NCI-H510A treated with DMSO at 0.1 percent for 48 hours (cell line): ENCODE measurements at places on chromosomes 12 and 14.

GRCh38 chr12:64187794-64188193 is 34.3 kb downstream of the KICS2 start:
- DNase-seq, result no peak

DNA sequence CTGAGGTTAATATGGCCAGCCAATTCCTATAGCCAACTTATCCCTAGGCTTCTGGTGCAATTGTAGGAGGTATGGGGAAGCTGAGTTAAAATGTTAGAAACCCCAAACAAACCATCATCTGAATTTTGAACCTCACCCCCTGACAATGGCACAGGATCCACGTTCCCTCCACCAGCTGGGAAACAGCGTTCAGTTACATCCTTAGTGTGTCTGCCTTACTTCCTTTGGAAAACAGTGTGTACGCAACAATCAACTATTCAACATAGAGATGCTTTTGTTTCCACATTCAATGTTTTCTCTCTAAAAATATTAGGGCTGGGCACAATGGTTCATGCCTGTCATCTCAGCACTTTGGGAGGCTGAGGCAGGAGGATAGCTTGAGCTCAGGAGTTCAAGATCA is 203.4 kb downstream of the TTC7B start:
- DNase-seq, result no peak

DNA sequence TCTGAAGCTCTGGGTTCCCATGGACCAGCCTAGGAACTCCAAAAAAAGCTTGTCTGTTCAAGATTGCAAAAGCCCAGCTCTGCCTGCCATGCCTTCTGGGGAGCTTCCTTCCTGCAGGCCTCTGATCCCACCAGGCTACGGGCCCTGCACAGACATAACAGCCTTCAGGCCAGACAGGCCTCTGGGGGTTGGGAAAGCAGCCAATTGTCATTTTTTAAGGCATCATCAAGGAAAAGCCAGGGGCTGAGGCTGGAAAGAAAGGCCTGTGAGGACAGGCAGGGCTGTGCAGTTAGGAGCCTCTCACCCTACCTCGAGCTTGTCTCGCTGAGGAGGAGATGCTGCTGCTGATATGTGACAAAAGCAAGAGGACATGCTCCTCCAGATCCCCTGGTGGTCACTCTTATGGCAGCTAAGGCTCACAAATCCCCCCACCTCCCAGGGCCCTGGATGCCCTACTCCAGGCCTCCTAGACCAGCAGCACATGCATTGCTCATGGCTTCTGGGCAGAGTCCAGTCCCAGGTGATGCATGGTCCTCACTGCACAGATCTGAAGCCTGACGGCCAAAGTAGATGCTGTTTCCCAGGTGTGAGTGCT is 2.9 kb downstream of the TMEM229B start:
- DNase-seq, result no peak

DNA sequence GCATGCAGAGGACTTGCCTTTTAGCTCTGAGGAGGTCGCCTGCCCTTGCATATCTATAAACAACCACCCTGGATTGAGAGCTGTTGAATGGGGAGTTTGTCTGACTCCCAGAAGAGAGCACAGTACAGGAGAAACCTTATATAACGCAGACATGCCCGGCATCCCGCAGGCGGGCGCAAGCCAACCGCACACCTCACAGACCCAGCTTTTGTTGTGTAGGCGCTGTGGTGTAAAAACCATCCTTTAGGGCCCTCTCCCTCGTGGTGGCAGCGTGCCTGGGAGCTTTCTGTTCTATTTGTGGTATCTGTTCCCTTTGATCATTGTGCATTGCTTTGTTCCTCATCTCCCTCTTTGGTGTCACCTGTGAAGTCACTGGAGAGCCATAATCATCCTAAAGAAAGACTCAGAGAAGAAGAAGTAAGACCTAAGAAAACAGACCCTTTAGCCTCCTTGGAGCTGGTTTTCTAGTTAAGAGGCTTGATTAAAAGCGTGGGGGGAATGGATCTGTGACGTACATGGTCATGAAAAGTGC is 77.7 kb downstream of the ETV6 start:
- peak; percentile 31 for DNase-seq

DNA sequence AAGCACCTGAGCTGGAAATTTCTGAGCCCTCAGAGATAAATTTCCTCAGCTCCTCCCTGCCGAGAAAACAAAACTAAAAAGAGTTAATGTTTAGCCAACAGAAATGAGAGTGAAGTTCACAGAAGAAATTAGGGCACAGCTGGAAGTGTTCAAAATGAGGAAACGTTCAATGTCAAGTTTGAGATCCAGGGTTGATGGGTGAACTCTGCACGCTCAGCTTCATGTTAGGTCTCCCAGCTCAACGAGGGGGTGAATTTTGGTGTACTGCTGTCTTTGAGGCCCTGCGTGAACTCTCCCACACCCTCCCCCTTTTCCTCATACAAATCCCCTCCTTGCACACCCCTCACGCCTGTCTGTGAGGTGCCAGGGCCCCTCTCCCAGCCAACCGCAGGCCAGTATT is 13.3 kb upstream of the OAS3 start:
- no peak for DNase-seq

DNA sequence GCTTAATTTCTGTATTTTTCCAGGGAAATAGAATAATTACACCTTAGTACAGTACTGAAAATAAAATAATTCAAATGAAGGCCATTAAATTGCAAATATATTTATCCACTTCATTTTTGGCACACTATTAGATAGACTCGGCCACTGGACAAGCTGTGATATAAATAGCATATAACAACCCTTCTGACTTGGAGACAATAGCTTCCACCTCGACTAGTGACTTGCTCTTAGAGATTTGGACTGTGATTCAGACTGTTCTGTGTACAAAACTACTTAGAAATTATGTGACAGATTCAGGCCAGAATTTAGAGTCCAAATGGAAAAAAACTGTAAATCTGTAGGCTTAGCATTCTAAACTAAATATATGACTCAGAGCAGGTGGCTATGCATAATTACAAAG is 949.9 kb downstream of the LRFN5 start:
- no peak for DNase-seq

GRCh38 chr12:66602483-66603143 is 76.3 kb downstream of the GRIP1 start:
- no peak for DNase-seq

DNA sequence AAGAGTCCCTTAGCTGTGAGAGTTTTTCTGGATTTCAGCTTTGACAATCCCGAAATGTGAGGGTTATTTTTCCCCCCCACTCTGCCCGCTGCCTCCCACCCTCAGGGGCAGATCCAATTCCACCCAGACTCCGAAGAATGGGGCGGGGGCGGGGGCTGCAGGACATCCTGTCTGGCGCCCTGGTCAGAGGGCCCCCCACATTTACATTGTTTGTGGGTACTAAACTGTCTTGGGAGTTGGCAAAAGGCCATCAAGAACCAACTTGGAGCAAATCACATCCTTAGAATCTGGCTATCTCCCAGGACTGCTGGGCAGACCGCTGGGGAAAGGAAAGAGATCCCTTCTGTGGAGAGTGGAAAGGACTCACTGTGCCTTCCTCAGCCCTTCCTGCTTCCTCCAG is 2.4 kb downstream of the EMP1 start:
- DNase-seq, result no peak

DNA sequence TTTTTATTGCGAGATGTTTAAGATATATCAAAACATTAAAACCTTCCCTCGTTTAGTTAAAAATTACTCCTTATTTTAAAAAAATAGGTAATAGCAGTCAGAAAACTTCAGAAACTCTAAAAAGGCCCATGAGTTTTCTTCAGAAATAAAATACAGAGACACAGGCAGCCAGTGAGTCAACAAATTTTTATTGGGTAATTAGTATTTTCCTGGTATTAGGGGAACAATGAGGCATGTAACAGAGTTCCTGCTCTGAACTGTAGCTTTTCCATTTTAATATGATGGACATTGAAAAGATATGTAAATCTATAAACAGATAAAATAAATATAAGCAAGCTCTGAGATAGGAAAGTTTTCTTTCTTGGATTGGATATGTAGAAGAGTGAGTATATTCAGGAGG is 399 bp upstream of the ZNF705A start:
- DNase-seq, result no peak

GRCh38 chr14:66092206-66092605 is 394.0 kb upstream of the CCDC196 start:
- no peak for DNase-seq

GRCh38 chr14:44910821-44911220 is 50.9 kb downstream of the KLHL28 start:
- DNase-seq, result no peak
